ENCODE measurements at places on chromosomes 11 and 22.

DNA sequence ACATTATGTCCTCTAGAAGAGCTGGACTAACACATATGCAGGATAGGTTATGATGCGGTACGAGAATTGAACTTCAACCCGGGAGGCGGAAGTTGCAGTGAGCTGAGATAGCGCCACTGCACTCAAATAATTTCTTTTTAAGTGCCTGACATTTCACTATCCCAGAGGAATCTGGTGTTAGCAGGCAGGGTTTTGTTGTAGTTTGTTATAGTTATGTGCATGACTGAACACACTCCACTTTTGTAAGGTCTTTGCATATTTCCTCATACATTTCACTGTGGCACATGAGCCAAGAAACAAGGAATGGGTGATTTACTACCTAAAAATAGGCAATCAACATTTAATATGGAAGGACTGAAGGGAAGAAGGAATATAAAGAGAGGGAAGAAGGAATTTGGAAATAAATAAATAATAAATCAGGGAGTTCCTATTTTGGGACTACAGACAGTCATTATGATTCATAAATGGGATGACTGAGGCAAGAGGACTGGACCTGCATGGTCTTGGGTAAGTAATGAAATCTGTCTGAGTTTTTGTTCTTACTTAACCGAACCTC, 8.7 kb upstream of the HIPK3 start:
- no peaks in the 10 kb centered on the region for H3K36me3 ChIP-seq
- H3K4me1 ChIP-seq = no peaks in the 10 kb centered on the region
- no peak overlapping the region for H3K4me3 ChIP-seq
- no peak overlapping the region for H3K27ac ChIP-seq
- DNase-seq = no peak

DNA sequence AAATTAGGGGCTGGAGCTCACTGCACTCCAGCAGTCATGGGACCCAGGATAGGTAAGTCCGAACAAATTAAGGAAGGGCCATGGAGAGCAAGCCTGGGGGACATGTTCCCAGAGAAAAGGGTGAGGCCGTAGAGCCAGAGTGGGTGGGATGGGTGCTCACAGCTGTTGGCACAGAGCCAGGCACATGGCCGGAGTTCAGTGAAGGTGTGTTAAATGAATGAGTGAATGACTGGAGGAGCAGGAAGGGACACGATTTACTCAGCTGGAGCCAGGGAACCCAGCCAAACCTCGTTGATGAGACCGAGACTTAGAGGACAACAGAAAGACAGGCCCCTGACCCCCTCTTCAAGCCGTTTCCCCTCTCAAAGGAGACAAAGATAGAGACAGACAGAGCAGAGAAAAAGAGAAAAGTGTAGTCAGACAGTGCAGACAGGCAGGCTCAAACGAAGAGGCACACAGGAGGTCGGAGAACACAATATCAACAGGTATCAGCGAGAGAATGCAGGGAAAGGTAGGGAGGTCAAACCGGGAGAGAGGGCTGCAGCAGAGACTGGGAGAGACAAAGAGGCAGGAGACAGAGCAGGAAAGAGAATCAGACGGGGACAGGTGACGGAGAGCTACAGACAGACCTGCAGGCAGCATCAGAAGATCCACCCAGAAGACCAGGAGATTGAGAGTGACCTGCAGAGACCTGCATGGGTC, 590 bp downstream of the SLCO2B1 start:
- H3K4me1 ChIP-seq = no peaks in the 10 kb centered on the region
- H3K27ac ChIP-seq = no peak overlapping the region
- H3K36me3 ChIP-seq = no peaks in the 10 kb centered on the region
- no peaks in the 10 kb centered on the region for H3K27me3 ChIP-seq
- DNase-seq = no peak

GRCh38 chr11:92879086-92879485, 90.4 kb upstream of the MTNR1B start:
- H3K4me1 ChIP-seq = no peaks in the 10 kb centered on the region
- H3K4me3 ChIP-seq = no peak overlapping the region
- no peaks in the 10 kb centered on the region for H3K27me3 ChIP-seq
- H3K36me3 ChIP-seq = no peaks in the 10 kb centered on the region

DNA sequence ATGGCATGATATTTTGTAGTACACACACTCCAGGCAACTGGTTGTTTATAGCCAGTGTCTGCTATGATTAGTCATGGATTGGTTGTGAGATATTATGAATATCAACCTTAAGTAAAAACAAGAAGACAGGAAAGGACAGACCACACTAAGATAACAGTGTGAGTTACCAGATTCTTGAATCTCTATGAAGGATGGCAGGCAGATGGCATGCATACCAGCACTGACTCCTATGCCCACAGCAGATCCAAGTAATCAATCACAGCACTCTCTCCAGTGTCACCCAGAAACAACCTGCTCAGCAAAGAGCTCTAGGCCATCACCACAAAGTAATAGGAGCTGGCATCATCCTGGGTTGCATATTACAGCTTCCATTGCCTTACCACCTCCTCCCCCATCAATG, 116.6 kb downstream of the GALNT18 start:
- H3K4me1 ChIP-seq = no peaks in the 10 kb centered on the region
- H3K27ac ChIP-seq = no peak overlapping the region
- no peak for DNase-seq
- no peak overlapping the region for H3K4me3 ChIP-seq
- no peaks in the 10 kb centered on the region for H3K27me3 ChIP-seq
- H3K36me3 ChIP-seq = no peaks in the 10 kb centered on the region

- no peak for DNase-seq
- H3K4me1 ChIP-seq = no peaks in the 10 kb centered on the region
- no peak overlapping the region for H3K4me3 ChIP-seq
- no peaks in the 10 kb centered on the region for H3K27me3 ChIP-seq
Measured at GRCh38 chr11:29333993-29334775, 682.6 kb downstream of the KCNA4 start.

DNA sequence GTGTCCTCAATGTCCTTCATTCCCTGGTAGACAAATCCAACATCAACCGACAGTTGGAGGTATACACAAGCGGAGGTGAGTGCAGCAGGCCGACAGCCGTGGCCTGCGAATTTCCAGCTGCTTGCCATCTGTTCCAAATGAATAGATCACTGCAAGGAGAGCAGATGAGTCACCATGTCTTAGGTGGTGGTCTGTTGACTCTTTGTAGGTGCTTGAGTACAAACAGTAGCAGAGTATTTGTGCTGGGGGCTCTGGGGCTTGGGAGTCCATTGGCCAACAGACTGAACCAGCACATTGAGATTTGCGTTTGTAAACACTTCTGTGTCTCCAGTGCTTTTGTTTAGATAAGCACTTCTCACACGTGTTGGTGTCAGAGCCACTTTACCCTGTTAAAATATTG, 21.1 kb downstream of the EIF3L start:
- H3K27ac ChIP-seq = no peak overlapping the region
- H3K27me3 ChIP-seq = no peaks in the 10 kb centered on the region
- no peak overlapping the region for H3K4me3 ChIP-seq
- no peak for DNase-seq
- no peaks in the 10 kb centered on the region for H3K4me1 ChIP-seq

- no peaks in the 10 kb centered on the region for H3K27me3 ChIP-seq
- H3K4me3 ChIP-seq = no peak overlapping the region
- no peak for DNase-seq
- H3K4me1 ChIP-seq = no peaks in the 10 kb centered on the region
- H3K36me3 ChIP-seq = no peaks in the 10 kb centered on the region
- no peak overlapping the region for H3K27ac ChIP-seq
Measured at GRCh38 chr11:86741839-86742805, 58.2 kb upstream of the PRSS23 start.

GRCh38 chr11:32899438-32899837, 6.8 kb downstream of the QSER1 start:
- no peaks in the 10 kb centered on the region for H3K27me3 ChIP-seq
- no peaks in the 10 kb centered on the region for H3K36me3 ChIP-seq
- no peak for DNase-seq
- no peak overlapping the region for H3K4me3 ChIP-seq
- H3K27ac ChIP-seq = no peak overlapping the region

GRCh38 chr11:75903276-75903675, 88.3 kb downstream of the UVRAG start:
- H3K36me3 ChIP-seq = peaks cover 19% of the 10 kb centered on the region
- no peak overlapping the region for H3K27ac ChIP-seq
- no peaks in the 10 kb centered on the region for H3K27me3 ChIP-seq
- no peak overlapping the region for H3K4me3 ChIP-seq
- H3K4me1 ChIP-seq = peaks cover 10% of the 10 kb centered on the region

- DNase-seq = no peak
- no peak overlapping the region for H3K4me3 ChIP-seq
- H3K4me1 ChIP-seq = peaks cover 11% of the 10 kb centered on the region
- peaks cover 30% of the 10 kb centered on the region for H3K27me3 ChIP-seq
Measured at GRCh38 chr11:35623621-35624168, 5.4 kb downstream of the FJX1 start.

GRCh38 chr22:21937041-21937820, 15.4 kb downstream of the PPM1F start:
- peak overlapping the region; percentile 16 for H3K27ac ChIP-seq
- no peak overlapping the region for H3K4me3 ChIP-seq
- peaks cover 45% of the 10 kb centered on the region for H3K4me1 ChIP-seq
- DNase-seq = peak; percentile 40
- no peaks in the 10 kb centered on the region for H3K27me3 ChIP-seq

DNA sequence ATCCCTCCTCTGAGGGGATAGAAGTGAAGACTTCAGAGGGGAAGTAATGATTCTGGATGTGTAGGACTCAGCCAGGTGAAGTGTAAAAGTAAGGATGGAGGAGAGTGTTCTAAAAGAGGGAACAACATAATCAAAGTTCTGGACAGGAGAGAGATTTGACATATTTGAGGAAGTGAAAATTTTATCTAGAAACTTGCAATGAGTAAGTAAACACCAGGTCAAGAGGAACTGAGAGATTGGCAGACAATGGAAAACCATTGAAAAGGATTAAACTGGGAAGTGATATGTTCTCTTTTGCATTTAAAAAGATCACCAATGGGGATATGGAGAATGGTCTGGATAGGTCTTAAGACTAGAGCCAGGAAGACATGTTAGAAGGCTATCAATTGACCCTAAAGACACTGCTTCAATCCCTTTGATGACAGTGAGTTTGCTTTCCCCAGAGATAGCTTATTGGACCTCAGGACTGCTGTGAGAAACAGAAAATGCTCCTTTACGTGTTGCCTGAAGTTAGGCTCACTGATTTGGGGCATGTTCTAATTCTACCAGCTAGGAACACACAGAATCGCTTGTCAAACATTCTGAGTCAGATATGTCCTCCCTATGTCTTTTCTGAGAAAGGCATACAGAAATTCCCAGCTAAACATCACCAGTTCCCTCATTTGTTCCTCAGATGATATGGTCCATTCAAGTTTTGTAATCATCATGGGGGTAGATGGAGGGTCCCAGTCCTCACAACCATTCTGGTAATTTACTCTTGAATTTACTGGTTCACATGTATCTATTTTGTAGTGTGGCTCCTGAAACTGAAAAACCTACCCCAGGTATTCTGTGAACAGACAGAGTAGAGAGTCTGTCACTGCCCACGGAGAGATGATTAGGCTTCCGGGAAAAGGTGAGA, 144.9 kb downstream of the MAML2 start:
- H3K27me3 ChIP-seq = no peaks in the 10 kb centered on the region
- no peaks in the 10 kb centered on the region for H3K36me3 ChIP-seq
- peaks cover 38% of the 10 kb centered on the region for H3K4me1 ChIP-seq
- peak overlapping the region; percentile 55 for H3K27ac ChIP-seq
- DNase-seq = peak; percentile 62
- H3K4me3 ChIP-seq = no peak overlapping the region
